ENCODE measurements at places on chromosomes 3 and 15.
A peak's percentile ranks its signal among the peaks of the same experiment; 100 is the strongest.

GRCh38 chr3:72692990-72693389 is 155.3 kb downstream of the SHQ1 start:
- DNase-seq: no peak

- DNase-seq: no peak
These were observed 23.1 kb upstream of the GOLGA8B start for GRCh38 chr15:34606545-34606944.

GRCh38 chr3:33637482-33637881 is 80.6 kb downstream of the CLASP2 start:
- DNase-seq: no peak

DNA sequence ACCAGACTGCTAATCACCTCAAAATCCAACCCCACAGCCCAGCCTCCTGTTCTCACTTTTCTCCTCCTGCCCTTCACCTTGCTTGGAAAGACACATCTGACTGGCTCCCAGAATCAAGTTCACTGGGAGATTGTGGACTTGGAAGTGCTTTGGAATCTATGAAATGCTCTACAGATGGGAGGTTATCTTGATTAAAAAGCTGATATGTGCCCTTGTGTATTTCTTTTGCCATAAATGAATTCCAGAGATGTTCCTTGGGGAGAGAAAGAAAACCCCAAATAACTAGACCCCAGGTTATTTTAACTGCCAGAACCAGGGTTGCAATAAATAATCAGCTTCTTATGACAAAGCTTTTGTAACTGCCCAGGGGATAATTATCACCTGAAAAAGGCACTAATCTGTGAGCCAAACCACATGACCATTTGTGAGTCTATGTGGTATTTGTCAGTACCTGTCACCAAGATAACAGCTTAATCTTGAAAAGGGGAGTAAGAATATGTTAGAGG is 21.7 kb upstream of the ARHGEF3 start:
- DNase-seq: no peak

GRCh38 chr3:111801693-111802092 is 57.4 kb upstream of the PHLDB2 start:
- no peak for DNase-seq

DNA sequence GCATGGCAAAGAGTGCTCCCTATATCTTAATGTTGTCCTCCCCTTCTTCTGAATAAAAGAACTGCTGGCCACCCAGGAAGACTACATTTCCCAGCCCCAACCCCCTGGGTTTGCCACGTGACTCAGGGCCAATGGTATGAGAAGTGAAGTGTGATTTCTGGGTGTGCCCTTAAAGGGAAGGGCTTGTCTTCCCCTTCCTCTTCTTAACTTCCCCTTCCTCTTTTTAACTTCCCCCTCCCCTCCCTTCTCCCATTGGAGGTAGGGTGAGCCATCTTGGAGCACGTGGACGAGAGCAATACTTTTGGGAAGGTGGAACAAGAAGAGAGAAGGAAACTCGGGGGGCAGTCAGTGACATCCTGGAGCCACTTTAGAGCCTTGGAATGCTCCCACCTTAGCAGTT is 6.8 kb upstream of the KBTBD12 start:
- no peak for DNase-seq

GRCh38 chr15:65399997-65400396 is 22.2 kb upstream of the IGDCC3 start:
- DNase-seq: no peak

GRCh38 chr3:187759601-187760000 is 14.3 kb upstream of the BCL6 start:
- DNase-seq: no peak

GRCh38 chr3:53485675-53486403 is 8.6 kb upstream of the CACNA1D start:
- no peak for DNase-seq

DNA sequence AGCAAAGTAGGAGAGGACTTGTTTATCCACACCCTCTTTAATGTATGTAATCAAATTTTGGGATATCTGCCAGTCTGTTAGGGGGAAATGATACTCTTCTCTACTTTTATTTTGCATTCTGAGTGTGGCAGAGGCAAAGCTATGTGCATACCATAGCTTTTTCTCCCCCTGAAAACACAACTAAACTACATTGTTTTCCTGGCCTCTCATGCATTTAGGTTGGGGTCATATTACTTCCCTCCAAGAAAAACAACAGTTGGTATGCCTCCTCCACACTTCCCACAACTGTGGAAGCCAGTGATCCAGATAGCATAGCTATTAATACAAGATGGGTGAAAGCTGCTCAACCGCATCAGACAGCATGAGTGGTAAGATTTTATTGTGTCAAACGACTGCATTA is 6.9 kb downstream of the RPL15 start:
- DNase-seq: no peak

- peak; percentile 52 for DNase-seq
These were observed 349.0 kb downstream of the MCTP2 start for GRCh38 chr15:94580211-94580885.

GRCh38 chr15:66894986-66895780 is 170.2 kb upstream of the SMAD3 start:
- DNase-seq: no peak

DNA sequence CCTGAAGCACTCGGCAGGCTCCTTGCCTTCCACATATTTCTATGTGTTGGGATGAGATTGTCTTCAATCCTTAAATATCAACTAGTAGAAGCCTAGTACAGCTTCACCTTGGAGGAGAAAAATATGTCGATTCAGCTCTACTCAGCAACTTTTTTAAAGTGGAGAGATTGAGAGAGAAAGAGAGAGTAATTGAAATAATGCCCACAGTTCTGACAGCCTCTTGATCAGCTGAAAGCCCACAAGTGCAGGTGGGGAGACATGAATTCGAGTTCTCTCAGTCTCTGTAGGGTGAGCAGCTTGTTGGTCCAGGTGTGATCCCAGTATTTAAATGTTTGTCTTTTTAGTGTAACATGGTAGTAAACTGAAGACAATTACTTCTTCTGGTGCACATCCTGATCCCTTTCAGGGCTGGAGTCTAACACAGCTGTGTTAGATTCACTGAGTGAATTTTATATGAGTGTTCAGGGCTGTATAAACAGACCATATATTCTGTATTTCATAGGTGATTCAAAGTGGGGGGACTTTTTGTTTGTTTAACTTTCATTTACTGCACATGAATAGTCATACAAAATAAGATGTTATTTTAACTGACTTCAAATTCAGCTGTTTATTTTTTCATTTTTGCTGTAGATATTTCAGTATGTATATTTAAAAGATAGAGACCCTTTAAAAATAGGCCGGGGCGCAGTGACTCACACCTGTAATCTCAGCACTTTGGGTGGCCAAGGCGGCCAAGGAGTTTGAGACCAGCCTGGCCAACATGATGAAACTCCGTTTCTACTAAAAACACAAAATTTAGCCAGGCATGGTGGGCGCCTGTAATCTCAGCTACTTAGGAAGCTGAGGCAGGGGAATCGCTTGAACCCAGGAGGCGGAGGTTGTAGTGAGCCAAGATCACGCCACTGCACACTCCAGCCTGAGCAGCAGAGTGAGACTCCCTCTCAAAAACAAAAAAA is 64.0 kb downstream of the ST6GAL1 start:
- no peak for DNase-seq

DNA sequence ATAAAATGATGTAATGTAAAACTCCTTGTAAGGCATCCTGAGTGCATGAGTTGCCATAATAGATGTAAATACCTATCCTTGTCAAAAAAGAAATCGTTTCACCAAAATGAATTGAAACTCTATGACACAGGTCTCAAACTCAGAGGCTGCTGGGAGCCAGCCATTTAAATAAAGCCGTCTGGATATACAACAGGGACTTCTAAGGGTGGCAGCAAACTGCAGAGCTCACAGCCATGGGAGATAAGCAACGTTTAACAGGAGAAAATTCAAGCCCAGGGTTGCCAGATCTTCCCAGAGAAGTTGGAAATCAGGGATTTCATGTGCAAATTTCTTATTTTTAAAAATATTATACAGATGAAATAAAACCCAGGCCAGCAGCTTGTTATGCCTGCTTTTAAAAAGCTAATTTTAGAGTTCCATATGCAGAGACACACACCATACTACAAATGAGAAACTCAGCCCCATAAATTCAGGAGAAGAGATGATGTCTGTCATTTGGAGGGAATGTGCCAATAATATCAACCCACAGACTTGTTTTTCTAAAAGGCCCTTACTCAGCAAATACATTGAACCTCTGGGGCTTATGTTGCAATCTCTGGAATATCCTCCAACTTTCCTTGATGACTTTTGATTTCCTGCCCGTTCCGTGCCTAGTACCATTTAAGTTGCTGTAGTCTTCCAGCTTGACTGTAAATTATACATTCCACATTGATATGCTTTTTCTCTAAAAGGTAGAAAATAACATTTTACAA is 75.6 kb downstream of the AQP9 start:
- DNase-seq: no peak

- no peak for DNase-seq
These were observed 594.0 kb upstream of the CCDC54 start for GRCh38 chr3:106783231-106783630.

- peak; percentile 69 for DNase-seq
These were observed at the start of gene MORC1 for GRCh38 chr3:109117939-109118338. Gene MORC1, minus strand, starts transcription at chr3:109118134. Its CDS starts 75 bp downstream, at chr3:109118059.

DNA sequence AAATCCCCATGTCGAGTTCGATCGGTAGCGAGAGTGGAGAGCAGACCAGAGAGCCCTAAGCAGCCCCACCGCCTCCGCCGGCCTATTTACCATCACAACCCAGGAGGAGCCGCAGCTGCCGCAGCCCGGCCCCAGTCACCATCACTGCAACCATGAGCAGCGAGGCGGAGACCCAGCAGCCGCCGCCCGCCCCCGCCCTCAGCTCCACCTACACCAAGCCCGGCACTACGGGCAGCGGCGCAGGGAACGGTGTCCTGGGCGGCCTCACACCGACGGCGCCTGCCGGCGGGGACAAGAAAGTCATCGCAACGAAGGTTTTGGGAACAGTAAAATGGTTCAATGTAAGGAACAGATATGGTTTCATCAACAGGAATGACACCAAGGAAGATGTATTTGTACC is 89.5 kb upstream of the TPM1 start:
- no peak for DNase-seq

DNA sequence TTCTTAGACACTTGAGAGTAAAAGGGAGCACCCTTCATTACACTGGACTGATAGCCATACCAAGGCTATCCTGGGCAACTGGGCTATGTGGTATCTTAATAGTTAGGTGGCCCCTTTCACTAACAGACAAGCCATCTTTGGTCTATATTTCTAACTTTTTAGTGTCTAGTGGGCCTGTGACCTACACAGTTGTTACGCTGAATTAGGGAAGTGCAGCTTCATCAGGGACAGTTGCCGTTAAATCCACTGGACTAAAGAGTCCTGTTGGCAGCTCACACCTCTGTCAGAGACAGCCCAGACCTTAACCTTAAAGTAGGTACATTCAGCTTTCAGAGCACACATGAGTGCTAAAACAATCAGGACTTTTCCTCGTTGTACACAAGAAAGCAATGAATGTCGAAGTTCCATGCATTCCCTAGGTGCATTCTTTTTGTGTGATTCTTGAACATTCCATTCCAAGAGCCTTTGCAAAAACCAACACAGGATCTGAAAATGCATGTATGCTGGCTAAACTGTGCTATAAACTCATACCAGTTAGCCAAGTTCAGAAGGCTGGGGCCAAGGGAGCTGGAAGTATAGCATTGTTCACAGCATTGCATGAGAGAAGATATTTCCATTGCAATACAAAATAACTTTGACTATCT is 230.2 kb upstream of the EIF1B start:
- DNase-seq: no peak

GRCh38 chr3:114686621-114687020 is 392.8 kb downstream of the TIGIT start:
- no peak for DNase-seq
